Activated T-helper 1 cell treated with anti-CD3 and anti-CD28 coated beads, Interleukin-2, amount 50 U/mL, for 16 hours (primary cell): ENCODE measurements at places on chromosomes 2 and 18.
A peak's percentile ranks its signal among the peaks of the same experiment; 100 is the strongest.

- DNase-seq: no peak
Observed at GRCh38 chr2:26461601-26462023, 16.3 kb downstream of the OTOF start.

DNA sequence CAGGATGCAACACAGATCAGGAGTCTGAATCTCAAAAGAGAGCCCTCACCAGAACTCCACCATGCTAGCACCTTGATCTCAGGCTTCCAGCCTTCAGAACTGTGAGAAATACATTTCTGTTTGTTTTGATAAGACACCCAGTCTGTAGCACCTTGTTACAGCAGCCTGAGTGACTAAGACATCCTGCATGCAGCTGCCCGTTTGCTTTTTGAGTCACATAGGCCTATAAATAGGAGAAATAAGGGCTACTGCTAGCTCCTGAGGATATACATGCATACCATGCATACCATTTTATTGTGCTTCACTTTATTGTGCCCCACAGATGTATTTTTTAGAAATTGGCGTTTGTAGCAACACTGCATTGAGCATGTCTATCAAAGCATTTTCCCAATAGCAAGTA, 337.8 kb downstream of the CDH2 start:
- no peak for DNase-seq

- no peak for DNase-seq
Observed at GRCh38 chr2:109049022-109049421, 60.0 kb upstream of the EDAR start.

GRCh38 chr2:184906709-184907108, 308.4 kb downstream of the ZNF804A start:
- DNase-seq: no peak

- no peak for DNase-seq
Observed at GRCh38 chr2:197369228-197369932, 58.8 kb upstream of the ANKRD44 start.

GRCh38 chr2:162475661-162476060, 131.7 kb downstream of the GCA start:
- no peak for DNase-seq

DNA sequence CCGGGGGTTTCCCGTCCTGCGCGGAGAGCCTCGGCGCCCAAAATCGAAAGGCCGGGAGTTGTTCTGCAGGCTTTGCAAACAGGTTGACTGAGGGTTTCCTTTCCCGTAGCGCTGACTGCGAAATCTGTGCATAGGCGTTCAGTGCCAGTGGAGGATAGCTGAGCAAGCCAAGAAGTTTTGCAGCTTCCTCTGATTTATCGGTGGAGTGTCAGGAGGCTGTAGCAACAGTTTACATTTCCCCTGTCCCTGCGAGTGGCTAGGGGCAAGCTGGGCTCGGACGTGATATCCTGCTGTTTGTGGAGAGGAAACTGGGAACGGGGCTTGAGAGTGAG, 694 bp downstream of the THSD7B start:
- DNase-seq: no peak

GRCh38 chr18:13564579-13564978, 161.8 kb downstream of the FAM210A start:
- DNase-seq: no peak

DNA sequence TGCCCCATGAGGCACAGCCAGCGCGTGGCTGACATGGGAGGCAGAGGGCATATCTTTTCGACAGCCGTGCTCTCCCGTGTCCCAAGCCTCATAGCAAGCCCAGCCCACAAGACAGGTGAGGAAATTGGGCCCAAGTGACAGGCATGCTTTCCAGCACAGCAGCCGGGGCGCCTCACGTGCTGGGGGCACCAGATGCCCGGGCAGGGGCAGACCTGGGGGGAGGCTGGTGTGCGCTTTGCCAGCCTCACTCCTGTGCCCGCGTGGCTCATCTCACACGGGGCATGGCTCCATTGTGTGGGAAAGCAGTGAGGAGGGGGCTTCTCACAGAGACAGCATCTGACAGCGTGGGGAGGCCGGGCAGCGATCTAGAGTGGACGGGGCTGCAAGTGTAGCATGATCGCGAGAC, 93.2 kb downstream of the USP40 start:
- no peak for DNase-seq

DNA sequence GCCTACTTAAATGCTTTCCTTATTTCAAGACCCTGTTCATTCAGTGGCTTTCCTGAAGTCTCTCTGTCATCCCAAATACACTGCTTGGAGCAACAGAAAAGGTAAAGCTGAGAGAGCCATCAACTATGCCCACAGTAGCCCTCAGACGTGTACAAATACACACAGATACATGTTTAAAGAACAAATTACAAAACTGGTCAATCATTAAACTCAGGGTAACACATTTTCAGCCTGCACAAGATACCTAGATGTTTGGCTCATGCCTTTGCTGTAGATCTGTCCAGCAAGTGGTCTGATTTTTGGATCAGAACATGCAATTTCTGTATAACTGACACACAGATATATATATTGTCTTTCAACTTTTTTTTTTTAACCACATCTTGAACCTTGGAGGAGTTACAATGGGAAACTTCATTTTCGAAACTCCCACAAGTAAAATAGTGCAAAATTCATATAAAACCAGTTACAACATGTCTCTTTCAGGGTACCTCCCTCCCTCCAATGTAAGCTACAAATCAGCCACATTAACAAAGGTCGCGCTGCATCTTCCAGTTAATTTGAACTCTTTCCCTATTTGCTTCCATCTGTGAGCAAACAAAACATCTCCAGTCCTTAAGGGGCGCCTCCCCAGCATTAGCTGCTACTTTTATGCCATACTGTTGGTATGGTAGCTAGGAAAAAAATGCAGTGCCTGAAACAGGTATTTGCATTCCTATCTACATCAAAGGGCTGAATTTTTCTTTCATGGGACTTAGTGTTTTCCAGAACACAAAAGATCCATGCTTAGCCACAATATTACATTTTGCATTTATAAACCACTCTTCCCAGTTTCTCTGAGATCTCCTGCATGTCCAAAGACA, 311.9 kb downstream of the NRXN1 start:
- DNase-seq: no peak

DNA sequence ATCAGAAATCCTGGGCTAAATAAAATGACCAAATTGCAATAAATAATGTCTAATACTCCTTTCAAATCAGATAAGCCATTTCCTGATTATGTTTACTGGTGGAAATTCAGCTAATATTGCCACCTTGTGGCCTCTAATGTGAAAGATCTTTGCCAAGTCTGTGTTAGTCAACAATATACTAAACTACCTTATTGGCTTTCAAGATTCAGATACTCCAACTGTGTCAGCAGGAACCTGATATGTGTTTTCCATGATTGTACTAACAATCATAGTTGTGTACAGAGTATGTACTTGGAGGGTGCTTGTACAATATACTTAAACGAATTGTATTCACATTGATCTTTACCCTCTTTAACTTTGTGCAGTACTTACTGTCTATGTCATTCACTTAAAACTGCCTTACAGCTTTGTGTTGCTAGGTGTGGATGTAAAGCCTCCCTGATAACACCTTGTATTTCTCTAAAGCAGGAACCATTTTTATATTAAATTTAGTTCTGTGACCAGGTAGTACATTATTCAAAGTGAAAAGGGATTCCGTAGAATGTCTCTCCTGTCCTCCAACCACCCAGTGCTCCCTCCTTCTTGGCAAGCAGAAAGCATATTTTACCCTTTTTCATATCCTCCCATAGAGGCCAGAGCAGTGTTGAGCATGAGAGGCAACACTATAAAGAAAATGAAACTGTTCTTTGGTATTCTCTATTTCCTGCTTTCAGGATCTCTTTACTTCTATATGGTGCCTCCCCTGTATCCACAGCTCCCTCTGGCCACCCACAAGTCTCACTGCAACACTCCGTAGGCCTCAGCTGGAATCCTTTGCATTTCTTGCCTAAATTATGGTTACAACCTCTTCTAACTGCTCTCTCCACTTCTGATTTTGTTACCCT, 75.2 kb upstream of the C2orf15 start:
- no peak for DNase-seq

DNA sequence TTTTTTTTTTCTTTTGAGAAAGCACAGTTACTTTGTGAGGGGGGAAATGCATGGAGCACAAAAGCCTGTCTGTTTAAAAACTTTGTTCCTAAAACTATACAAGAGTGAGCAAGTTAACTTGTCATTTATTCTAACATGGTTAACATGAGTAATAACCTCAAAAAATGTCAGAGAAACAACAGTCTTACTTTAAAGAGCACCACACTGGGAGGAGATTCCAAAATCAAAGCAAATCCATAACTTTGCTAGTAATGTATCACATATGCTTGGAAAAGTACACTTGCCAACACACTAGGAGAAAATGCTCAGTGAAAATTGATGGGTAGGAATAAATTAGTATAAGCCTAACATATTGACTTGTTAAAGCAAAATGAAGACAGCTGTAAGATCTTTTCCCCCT, 157.1 kb downstream of the PRPF40A start:
- DNase-seq: no peak

DNA sequence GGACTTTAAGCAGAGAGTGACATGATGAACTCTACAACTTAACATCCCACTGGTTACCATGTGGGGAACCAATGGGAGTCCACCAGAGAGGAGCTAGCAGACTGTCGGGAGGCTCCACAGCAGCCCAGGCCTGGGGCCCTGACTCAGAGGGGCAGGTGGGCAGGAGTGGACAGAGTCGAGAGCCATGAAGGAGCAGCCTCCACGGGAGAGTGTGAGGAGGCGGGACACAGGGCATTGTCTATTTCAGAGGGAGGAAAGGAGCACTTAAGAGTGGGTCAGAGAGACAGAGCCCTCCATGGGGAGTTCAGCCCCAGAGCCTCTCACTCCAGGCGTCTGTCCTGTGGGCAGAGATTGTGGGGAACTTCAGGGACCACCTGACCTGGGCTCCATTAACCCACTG, 118.7 kb downstream of the CYP26B1 start:
- no peak for DNase-seq

DNA sequence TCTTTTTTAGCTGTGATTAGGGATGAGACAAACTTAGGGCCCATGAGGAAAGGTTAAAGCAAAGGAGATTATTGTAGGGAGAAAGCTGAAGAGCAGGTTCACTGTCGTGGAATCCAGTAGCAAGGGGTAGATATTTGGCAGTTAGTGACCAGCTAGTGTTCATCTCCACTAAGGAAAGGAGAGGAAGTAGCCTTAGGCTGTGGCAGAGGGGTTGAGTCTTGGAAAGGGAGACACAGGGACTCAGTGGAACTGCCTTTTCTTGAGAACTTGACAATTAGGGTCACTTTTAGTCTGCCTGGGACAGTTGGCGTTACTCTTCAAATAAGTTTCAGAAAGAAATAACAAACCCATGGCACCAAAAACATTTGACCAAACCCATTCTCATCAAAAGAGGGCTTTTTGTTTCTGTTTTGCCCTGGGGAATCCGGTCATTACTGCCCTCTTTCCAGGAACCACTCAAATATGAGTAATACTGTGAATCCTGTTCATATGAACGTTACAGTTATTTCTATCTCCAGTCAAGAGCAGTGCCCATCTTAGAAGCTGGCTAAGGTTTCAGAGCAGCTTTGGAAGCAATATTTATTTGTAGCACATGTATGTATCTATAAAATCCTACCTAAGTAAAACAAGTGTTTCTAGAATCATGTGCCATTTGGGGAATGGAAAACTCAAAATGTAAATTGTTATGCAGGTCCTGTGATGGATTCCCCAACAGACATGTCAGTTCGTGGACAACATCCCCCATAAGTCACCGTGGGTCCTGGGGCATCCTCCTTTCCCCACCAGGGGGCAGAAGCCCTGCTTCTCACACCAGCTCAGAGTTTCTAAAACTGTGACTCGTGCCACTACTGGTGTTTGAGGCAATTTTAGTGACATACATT, 77.3 kb upstream of the PHLPP1 start:
- DNase-seq: peak; percentile 15

- DNase-seq: no peak
Observed at GRCh38 chr2:208618220-208618619, 211.6 kb downstream of the PTH2R start.

- no peak for DNase-seq
Observed at GRCh38 chr2:46175419-46175818, 121.8 kb upstream of the EPAS1 start.

DNA sequence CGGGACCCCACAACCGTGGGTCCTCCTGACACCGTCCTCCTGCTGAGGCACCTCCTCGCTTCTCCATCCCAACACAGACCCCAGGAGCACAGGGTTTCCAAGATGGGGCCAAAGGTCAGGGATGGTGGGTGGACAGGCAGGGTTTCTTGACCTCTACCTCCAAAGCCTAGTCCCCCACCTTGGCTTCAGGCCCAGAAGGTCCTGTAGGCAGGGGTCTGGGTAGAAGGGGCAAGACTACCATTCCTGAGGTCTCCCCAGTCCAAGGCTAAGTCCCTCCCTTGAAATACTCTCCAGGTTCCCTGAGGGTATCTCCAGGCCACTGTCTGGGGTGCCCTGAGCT, 7.1 kb downstream of the CYP26B1 start:
- DNase-seq: no peak

DNA sequence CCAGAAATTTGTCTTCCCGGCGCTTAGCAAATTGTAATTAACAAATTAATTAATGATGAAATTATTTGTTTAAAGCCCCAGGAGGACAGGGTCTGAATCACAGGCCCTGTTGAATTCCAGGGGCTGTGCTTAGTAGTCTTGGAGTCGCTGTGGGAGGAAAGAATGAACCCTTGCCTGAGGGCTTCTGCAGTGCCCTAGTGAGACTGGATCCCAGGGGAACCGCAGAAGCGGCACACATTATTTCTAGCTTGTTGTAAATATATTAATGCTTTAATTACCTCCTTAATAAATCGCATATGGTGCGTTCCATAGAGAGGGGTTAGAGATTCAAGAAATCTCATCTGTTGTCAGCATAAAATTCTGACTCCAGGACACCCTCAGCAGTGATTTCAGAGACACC, 235.4 kb downstream of the CELF4 start:
- no peak for DNase-seq

GRCh38 chr2:201261471-201261870, 1.1 kb downstream of the CASP8 start:
- peak; percentile 41 for DNase-seq

DNA sequence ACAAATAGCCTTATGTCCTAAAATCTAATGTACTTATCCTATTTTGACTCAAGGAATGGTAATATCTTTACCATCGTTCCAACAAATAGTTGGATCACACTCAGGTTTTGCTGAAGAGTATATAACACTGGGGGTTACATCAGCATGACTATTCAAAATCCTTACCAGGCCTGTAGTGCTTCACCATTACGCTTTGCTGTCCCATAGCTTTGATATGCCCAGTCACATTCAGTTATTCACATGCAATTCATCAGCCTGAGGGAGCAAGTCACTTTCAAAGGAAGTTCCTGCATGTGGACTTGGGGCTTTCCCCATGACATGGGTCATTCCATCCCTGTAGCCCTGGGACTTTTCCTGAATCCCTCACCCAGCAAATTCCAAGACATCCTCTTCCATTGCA, 39.6 kb downstream of the FTCDNL1 start:
- DNase-seq: no peak

- DNase-seq: no peak
Observed at GRCh38 chr2:136065384-136065783, 52.6 kb downstream of the CXCR4 start.

GRCh38 chr2:210000464-210001324, 1.7 kb upstream of the RPE start:
- DNase-seq: no peak

GRCh38 chr2:100367163-100367562, 44.9 kb upstream of the LONRF2 start:
- no peak for DNase-seq

- DNase-seq: no peak
Observed at GRCh38 chr18:5370332-5370731, 74.8 kb upstream of the ZBTB14 start.
